ENCODE measurements at places on chromosomes 11 and 22. TPM values are rescaled to one million over a fixed set of nuclear protein-coding genes. Genes with fewer than 3 reads are reported as not detected.
A peak's percentile ranks its signal among the peaks of the same experiment; 100 is the strongest.

Gene LRRC74B
- total RNA-seq, result not detected

Gene MCHR1
- not detected for total RNA-seq

Gene ARVCF
- total RNA-seq, result 19.7 TPM

Gene GVQW3
- 1.2 TPM for total RNA-seq

DNA sequence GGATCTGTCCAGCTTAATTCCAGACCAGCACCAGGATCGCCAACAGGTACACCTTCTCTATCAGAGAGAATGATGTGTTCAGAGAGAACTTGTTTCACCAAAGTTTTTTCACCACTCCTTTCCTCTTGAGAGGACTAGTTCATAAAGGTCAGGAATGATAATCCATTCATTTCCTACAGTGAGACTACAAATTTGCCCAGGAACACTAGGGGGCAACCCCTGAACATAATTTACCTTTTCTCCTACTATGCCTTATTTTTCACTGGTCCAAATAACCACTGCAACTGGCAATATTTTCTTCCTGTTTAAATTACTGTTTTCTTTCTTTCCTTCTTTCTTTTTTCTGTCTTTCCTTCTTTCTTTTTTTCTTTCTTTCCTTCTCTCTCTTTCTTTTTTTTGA, 22.5 kb downstream of the CAVIN3 start:
- peak; percentile 29 for DNase-seq

- DNase-seq, result no peak
These were observed 40.2 kb upstream of the FGF3 start for GRCh38 chr11:69859275-69859934.

DNA sequence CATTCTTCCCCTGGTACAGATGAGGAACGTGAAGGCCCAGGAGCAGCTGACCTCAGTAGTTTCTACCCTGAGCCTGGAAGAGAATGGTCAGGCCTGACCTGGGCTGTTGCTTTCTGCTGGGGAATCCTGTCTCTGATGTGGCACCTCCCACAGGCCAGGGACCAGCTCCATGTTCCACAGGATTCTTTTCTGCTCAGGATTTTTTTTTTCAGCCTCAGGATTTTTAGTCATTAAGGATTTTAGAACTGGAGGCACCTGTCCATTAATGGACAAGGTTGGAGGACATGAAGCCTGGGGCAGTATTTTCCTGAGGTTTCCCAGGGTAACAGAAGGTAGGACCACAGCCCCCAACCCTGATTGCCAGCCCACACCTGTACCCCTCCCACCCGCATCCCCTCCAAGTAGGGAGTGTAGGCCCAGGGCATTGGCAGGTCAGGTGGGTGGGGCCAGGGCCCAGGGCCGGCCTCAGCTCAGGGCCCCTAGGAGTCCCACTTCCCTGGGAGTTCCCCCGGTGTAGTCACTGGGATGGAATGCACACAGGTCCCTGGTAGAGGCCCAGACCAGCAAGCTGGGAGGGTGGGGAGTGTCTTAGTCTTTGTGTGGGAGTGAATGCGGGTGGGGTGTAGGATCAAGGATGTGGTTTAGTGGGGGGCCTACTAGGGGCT, 16.1 kb downstream of the BIK start:
- DNase-seq, result peak; percentile 88

DNA sequence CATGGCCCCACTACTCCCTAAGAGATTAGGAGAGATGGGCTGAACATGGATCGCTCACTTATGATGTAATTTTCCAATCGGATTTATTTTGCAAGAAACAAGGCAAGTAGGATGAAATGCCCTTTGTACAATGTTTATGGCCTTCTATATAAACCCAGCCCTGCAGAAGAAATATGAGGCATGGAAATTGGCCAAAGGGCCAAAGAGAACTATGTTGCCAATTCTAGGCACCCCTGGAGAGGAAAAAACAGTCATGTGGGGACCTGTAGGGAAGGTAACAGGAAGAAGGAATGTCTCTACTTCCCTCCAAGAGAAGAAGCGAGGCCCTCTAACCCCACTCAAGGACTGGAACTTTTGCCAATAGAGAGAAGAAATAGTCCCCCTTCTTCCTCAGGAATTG, 54.4 kb downstream of the RCN1 start:
- DNase-seq, result no peak

DNA sequence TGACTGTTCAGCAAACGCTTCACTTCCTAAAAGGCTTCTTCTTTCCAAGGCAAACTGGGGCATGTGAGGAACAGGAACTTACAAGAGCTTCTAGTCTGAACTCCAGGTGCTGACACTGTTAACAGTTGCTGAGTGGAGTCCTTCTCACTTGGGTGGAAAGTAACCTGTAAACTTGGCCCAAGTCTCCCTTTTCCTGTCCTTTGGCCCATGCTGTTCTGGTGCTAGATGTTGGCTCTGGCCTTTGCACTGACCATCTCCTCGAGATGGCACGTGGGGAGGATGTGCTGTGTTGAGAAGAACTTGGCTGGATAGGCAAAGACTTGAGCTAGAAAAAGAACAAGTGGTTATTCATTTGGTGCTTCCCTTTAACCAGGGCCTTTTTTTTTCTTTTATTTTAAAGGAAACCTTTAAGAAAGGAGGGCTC, 53.6 kb downstream of the PTPRJ start:
- no peak for DNase-seq

GRCh38 chr11:7642747-7643146, 30.6 kb downstream of the CYB5R2 start:
- DNase-seq, result peak; percentile 59

DNA sequence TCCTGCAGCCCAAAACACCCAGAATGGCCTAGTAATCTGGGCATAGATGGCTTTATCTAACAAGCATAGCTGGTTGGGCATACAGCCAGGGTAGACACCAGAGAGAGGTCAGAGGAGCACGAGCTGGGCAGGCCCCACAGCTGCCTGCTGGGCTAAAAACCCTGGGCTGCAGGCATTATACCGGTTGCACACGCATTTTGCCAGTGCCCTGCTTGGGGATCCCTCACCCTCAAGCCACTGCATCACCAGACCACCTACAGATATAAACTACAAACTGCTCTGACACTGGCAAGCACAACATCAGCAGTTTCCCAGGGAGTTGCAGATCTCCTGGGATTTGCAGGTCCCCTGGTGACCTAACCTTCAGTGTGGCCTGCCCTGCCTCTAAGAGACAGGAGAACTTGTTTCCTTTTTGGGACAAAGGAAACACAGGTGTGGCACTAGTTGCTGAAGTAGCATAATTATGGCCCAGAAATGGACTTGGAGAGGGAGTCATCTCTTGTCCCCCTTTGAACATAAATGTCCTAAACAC, 79.1 kb upstream of the SC5D start:
- DNase-seq, result no peak

DNA sequence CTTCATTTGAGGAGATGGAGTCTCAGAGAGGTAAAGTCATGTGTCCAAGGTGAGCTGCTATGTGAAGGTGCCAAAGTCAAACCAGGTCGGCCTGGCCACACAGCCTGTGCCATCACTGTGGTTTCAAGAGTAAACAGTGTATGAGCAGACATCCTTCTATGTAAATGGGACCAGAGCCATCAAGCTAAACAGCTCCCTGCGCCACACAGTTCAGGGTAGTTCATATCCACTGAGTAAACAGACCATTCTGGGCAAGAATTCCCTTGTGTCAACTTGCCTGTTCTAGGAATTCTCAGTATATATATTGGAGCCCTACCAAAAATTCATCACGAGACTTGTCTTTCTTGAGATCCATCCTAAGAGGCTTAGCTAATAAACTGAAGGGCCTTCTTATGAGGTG, 77.5 kb downstream of the AMOTL1 start:
- peak; percentile 93 for DNase-seq

Data from PC-3 (cell line).